ENCODE measurements at places on chromosomes 7 and 10. TPM values are rescaled to one million over a fixed set of nuclear protein-coding genes. Genes with fewer than 3 reads are reported as not detected.

GRCh38 chr10:108560488-108560887, 1362.8 kb downstream of the XPNPEP1 start:
- DNase-seq: no peak

DNA sequence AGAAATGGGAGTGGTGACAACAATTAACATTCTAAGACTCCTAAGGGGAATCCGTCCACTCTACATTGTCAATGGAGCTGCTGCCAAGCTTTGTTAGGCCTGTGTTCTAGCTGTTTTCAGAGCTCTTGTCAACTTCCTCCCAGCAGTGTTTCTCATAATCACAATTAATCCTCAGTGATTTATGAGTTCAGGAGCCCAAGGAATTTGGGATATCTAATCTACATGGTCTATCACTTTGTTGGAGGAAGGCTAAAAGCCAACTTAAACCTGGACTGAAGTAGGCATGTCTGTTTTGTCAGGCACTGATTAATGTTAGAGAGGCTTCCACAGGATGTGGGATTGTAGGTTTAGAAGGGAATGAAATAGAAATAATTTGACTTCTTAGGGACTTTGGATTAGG, 10.2 kb upstream of the OR2F2 start:
- DNase-seq: no peak

DNA sequence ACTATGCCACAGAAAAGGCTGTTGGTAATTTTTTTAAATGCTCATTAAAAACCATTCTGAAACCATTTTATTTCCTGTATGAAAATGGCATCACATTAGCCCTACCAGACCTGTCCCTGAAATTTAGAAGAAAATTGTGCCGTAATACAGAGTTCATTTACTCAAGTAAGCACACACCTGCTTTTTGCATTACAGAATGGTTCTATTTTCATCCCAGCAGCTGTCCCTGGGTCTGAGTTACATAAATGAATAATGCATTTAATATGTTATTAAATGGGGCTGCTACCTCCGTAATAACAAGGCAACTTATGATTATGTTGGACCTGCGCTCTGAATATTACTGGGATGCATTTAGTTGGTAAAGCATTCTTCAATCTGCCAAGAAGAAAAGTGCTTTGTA, 508.9 kb downstream of the SORCS1 start:
- DNase-seq: no peak

DNA sequence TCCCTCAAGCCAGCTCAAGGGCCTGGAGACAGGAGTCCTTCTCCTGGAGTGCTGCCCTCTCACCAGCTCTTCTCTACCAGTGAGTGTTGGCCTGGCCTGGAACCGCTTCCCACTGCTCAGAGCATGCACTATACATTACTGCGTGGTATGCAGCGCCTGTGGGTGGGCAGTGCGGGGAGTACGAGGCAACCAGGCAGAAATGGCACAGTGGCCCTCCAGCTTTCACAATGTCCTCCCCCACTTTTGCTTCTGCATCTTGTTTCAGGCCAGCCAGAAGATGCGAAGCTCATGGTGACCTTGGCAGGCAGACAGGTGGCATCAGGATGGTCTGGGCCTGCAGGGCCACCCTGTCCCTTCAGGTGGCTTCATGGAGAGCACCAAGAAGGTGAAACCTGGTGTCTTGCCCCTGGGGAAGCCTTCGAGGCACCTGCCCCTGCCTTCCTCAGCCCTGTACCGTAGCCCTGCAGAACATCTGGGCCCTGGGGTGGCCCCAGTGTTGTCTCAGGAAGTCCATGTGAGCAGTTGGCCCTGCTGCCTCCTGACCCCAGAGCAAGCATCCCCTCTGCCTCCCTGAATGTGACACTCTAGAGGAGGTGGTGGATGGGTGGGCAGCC, 35.8 kb downstream of the RASGEF1A start:
- DNase-seq: no peak

- no peak for DNase-seq
Observed at GRCh38 chr10:126204320-126204719, 184.0 kb downstream of the ADAM12 start.

DNA sequence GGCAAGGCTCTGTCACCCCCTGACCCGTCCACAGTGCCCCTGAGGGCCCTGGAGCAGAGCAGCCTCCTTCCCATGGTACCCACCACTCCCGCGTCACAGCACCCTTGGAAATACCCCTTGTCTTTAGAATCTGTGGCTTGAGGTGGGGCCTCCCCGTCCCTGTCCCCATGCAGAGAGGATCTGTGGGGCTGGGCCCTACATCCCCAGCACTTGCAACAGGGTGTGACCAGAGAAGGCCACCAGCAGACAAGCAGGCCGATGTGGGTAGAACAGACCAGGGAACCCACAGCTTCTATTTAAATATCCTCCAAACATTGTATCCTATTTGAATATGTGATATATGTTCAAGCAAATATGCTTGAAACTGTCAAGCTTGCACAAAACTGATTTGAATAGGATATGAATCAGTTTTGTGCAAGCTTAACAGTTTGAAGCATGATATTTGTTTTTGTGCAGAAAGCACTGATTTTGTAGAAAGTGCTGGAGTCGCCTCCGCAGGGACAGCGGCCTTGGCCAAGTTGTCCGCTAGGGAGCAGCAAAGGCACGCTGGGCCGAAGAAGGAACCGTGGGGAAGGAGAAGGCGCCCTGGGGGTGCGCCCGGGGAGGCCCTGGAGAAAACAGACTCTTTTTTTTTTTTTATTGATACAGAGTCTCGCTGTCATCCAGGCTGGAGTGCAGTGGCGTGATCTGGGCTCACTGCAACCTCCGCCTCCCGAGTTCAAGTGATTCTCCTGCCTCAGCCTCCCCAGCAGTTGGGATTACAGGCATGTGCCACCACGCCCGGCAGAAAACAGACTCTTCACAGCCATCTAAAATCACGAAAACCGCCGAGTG, 2.2 kb downstream of the CFAP46 start:
- DNase-seq: no peak

GRCh38 chr10:86715156-86715795, 41.1 kb upstream of the BMPR1A start:
- no peak for DNase-seq

DNA sequence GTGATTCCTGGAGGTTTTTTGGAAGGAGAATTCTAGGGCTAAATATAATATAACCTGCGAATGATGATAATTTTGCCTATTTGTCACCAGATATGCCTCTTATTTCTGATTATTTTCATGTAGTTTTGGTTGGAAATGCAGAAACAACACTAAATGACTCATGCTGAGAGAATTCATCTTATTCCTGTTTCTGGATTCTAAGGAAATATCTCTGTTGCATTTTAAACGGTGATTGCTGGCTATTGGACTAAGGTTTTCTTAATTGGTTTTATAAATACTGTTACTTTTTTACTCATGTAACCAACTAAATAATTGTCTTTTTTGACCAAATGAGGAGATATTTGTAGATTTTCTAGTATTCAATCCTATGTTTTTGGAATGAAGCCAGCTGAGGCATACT, 204.9 kb upstream of the NPSR1 start:
- no peak for DNase-seq

GRCh38 chr10:118581340-118581739, 14.1 kb downstream of the PRLHR start:
- DNase-seq: no peak

GRCh38 chr10:49207113-49207512, 18.9 kb upstream of the TMEM273 start:
- DNase-seq: no peak

DNA sequence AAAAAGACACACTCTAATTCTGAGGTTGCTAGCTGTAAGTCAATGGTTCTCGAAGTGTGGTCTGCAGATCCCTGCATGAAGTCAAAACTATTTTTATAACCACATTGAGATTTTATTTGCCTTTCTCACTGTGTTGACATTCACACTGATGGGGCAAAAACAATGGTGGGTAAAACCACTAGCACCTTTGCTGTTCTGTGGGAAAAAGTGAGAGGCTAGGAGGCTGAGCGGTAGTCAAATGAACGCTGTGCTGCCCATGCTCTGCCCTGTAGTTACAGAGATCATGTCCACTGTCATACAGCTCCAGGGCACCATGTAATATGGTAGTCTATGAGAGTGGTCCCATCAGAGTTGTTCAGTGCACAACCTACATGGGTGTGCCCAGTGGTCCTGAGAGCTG, 21.6 kb upstream of the PDCD4 start:
- DNase-seq: no peak

DNA sequence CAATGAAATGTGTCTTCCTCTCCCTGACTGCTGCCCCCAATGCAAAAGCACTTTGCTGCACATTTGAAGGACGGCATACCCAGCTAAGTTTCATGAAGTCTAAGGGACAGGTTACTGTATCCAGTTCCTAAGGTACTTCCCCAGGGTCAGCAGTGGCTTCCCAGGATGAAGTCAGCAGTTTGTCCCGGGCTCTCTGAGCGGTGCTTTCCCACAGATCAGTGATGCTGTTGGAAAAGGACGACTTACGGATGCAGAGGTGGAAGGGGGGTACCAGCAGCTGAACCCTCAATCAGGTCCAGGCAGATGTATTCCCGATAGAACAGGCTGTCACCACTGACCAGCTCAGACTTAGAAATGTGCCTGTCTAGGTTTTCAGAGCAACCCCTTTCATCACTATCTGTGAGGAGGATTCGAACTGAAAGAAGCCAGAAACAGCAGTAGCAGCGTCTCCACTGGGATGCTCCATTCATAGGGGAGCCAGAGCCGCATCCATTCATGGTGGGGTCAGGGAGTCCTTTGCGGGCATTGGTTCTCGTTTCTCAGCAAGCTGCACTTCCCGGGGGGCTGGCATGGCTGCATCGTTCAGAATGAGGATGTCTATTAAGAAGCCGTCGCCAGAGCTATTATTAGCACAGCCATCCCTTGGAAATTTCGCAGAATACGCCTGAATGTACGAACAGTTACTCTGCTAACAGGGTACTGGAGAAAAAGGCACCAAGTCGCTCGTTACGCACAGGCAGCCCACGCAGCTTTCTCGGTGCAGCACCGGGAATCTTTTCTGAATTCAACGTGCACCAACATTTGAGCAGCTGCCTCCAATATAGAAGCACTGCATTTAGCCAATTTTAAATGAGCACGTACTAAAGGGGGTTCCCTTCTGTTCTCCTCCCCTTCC, 303.7 kb downstream of the PRPF18 start:
- no peak for DNase-seq

- DNase-seq: no peak
Observed at GRCh38 chr7:159088016-159088865, 56.4 kb downstream of the VIPR2 start.

DNA sequence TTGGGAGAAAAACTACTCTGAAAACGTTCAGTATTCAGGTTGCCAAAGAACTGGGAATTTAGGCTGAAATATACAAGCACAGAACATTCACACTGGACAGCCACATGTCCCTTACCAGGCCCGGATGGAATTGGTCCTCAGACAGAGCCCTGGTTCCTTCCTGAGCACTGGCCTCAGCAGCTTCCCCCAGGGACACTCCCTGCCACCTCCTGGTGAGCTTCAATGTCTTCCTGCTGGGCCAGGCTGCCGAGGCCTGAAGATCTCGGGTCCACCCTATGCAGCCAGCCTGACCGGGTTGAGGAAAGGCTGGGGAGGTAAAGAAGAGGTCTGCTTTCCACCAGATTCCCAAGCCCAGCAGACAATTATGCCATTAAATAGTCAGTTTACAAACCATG, 24.8 kb downstream of the LEP start:
- no peak for DNase-seq

DNA sequence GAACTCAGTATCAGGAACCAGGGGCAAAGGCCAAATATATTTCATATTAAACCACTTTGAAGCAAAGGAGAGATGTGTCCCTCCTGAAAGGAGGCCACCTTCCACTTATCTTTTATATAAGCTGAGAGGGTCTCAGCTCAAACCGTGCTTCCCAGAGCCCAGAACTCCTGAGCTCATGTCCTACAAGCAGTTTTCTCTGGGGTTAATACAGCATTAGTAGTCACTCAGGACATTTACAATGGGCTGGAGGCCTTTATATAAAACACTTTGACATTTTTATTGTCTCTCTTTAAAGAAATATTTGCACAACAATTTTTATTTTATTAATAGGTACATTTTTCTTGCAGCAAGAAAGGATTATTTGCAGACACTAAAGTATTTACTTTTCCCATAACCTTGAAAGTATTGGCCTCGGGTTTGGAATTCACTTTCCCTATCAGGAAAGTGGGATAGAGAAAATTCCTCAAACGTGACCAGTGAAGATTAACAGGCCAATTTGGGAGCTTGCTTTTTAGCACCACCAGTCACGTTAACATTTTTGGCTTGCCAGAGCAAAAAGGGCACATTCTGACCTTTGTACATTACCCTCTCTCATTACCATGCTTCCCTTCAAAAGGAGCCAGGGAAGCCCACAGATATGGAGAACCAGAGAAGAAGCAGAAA, 464.9 kb upstream of the NRP1 start:
- DNase-seq: no peak

- DNase-seq: no peak
Observed at GRCh38 chr7:140229591-140230515, 53.1 kb upstream of the KDM7A start.

DNA sequence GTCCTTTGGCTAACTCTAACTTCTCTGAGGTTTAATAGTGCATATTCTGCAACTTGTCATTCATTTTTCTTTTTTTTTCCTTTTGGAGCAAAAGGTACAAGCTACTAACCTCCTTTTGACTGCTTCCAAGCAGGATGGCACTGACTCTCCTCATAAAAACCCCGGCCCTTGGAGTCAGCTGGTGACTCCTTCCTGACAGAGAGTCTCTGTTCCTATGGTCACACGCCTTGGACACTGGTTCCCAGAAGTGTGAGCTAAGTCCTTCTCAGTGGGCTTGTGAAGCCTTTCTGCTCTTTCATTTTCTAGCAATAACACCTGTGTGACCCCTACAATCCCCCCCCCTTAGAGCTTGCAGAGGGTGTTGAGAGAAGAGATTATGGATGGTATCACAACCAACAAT, 21.7 kb downstream of the DOCK4 start:
- no peak for DNase-seq

GRCh38 chr10:119207713-119208552, 562 bp downstream of the GRK5 start:
- no peak for DNase-seq

DNA sequence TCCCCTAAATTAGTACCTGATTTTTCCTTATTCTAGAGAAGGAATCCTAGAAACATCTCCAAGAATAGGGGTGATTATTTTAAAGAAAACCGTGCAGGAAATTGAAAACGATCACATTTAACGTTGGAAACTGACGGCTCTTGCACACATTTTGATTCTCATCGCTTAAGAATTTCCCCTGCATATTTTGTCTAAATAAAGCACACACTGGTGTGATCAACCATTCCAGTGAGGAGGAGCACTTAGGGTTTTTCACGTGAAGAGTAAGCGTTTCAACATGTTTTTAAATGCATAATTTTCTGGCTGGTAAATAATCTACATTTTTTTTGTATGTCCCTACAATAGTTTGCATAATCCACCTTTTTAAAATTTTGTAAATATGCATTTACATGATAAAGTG, 229.7 kb upstream of the PFKP start:
- DNase-seq: no peak

The ADAM12 gene
- 26.1 TPM for polyA plus RNA-seq

The CNTNAP2 gene
- 25.8 TPM for polyA plus RNA-seq

The LRRC4 gene
- 8.4 TPM for polyA plus RNA-seq

The MAPK8 gene
- polyA plus RNA-seq: 79.9 TPM

The PCGF6 gene
- 14.6 TPM for polyA plus RNA-seq

The GCK gene
- 3.4 TPM for polyA plus RNA-seq

The KAZALD1 gene
- polyA plus RNA-seq: 10.0 TPM

The BLNK gene
- 36.7 TPM for polyA plus RNA-seq

The IGF2BP3 gene
- polyA plus RNA-seq: 57.9 TPM

The TMEM139 gene
- 64.3 TPM for polyA plus RNA-seq

The UCN3 gene
- polyA plus RNA-seq: 2.0 TPM

The INHBA gene
- polyA plus RNA-seq: 4.6 TPM

The ZNF239 gene
- 13.6 TPM for polyA plus RNA-seq

The RPEL1 gene
- polyA plus RNA-seq: 0.17 TPM

The PDLIM1 gene
- polyA plus RNA-seq: 76.2 TPM
